ENCODE measurements at places on chromosomes 2 and 18.

GRCh38 chr2:11962707-11963328 is 216.4 kb downstream of the LPIN1 start:
- DNase-seq, result no peak

- DNase-seq, result no peak
Observed at GRCh38 chr2:18849841-18850578, 260.6 kb upstream of the NT5C1B start.

- no peak for DNase-seq
Observed at GRCh38 chr2:178386986-178387597, 63.9 kb downstream of the PRKRA start.

DNA sequence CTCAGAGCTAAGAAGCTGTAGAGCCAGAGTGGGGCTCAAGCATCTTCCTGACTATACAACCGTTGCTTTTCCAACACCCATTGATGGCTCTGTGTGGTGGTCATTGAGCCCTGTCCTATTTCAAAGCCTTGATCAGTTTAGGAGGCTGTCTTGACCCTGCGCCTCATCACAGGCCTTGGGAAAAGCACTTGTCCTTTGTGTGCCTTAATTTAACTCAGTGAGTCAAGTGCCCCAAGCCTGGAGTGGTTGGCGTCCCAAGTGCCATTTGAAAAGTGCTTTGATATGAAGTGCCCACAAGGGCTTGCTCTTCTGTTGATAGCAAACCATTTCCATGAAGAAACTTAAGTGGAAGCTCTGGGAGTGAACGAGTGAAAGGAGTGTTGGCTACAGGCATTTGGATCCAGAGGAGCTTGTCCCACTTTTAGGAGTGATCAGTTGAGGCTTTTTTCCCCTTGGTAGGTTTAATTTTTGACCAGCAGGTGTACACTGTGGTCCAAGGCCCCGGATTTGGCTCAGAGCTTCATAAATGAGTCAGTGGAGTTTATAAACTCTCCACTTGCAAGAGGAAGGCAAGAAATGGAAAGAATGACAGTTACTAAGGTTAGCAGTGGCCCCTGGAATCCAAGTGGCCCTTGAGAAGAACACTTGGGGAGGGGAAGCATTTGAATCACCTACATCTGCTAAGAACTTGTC is 50.3 kb downstream of the ACTR2 start:
- DNase-seq, result no peak

DNA sequence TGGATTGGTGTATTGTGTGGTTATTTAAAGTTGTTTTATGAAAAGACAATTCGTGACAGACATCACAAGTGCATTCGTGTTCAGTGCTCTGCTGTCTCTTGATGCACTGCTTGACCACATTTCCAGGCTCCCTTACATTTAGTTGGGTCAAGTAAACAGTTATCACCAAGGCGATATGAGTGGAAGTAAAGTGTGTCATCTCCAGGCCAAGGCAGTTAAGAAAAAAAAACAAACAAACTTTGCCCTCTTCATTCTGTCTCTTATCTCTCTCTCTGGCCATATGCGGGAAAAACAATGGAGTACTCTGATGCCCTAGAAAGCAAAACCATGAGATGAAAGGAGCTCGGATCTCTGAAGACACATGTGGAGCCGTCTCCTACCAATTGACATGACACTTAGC is 131.1 kb downstream of the DSEL start:
- DNase-seq, result no peak

DNA sequence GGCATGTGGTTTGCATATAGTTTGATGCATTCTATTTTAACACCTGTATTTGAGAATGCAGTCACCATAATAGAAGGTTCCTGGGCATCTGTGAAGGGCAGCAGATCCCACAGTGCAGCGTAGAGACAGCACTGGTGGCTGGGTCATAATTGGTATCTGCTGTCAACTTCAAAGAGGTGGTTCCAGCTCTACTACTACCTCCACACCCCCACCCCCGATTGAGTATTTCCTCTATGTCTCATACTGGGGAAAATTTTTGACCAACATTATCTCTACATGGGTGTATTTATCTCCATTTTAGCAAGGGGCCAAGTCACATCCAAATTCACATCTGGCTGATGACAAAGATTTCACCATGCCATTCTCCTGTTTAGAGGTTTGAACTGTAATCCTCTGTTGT is 43.0 kb downstream of the TRPM8 start:
- no peak for DNase-seq

- DNase-seq, result no peak
Observed at GRCh38 chr2:173457366-173457765, 102.7 kb downstream of the CDCA7 start.

GRCh38 chr2:105756435-105756834 is 11.7 kb downstream of the NCK2 start:
- DNase-seq, result no peak

GRCh38 chr2:60764736-60765534 is 8.9 kb downstream of the PAPOLG start:
- no peak for DNase-seq

DNA sequence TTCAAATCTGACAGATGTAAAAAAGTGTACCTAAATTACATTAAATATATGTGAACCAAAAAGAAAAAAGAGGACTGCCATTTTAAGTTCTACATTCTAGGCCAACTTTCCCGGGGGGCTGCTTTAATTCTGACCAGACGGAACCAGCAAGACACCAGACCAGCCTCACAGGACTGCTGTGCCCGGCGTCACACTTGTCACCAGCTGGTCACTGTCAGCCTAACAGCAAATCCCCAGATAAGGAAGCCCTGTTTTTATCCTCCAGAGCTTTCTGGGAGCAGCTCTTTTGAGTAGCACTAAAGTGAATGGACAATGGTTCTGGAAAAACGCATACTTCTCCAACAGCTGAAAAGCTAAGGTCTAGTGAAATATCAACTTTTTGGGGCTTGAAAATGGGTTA is 35.6 kb downstream of the CYB5A start:
- DNase-seq, result no peak

- DNase-seq, result peak; percentile 37
Observed at GRCh38 chr18:13500227-13500865, 226.0 kb downstream of the FAM210A start.

DNA sequence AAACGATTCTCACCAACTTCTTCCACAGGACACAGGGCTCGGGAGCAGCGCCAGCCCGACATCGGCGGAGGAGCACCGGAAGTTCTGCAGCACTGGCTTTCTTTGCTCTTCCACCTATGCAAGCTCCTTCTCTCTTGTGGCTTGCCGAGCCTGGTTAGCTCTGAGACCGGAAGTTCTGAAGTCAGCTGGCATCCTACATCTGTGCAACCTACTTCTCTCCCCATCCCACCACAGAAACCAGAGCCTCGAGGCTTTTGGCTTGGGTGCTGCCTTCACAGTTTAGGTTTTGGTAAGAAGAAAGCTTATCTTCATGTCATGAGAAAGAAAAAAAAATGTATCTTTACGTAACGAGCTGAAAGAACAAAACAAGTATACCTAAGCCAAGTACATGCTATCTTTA is 111.7 kb downstream of the ANKRD44 start:
- DNase-seq, result no peak

DNA sequence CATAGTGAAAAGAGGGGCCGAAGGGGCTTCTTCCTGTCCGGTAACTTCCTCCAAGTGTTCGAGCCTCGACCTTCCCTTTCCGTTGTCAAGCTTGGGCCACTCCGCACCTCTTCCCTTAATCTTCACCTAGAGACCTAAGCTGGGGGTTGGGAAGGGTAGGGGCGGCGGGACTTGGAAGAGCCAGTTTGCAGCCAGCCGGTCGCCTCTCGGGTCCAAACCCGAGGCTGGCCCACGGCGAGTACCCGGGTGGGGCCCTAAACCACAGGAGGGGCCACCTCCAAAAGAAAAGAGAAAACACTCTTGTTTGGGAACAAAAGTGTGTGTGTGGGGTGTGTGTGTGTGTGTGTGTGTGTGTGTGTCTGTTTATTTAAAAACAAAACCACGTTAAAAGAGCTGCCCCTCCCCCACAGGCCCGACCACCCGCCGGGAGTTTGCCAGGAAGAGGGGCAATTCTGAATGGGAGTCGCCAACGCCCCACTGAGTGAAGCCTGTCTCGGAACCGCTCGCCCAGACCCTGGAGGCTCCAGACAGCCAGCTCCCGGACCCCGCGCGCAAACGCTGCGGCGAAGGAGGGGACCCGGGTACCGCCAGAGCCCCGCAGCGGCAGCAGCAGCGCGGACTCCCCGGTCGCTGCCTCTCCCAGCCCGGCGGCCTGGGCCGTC is 488 bp upstream of the RHOB start:
- no peak for DNase-seq

DNA sequence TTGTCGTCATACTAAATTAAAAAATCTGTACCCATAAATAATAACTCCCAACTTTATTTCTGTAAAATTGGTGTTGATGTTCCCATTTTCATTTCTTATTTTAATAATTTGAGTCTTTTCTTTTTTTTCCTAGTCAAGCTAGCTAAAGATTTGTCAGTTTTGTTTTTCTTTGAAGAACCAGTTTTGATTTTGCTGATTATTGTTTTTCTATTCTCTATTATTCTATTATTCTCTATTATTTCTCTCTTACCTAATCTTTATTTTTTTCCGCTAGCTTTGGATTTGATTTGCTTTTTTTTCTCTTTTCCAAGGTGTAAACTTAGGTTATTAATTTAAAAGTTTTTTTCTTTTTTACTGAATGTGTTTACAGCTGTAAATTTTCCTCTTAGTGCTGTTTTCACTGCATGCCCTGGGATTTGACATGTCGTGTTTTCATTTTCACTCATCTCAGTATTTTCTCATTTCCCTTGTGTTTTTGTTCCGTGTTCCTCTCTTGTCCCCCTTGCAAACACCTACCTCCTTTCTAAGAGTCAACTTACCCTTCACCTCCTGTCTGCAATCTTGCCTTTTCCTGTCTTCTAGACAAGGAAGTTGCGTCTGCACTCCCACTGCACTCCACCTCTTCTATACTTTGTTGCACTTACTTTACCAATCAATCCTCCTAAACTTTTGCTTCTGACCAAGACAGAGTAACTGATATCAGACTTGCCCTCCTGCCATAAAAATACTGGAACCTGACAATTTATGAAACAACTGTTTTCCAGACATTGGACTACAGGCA is 18.8 kb downstream of the PSMG2 start:
- no peak for DNase-seq

GRCh38 chr2:223768179-223768578 is 69.2 kb downstream of the AP1S3 start:
- no peak for DNase-seq

DNA sequence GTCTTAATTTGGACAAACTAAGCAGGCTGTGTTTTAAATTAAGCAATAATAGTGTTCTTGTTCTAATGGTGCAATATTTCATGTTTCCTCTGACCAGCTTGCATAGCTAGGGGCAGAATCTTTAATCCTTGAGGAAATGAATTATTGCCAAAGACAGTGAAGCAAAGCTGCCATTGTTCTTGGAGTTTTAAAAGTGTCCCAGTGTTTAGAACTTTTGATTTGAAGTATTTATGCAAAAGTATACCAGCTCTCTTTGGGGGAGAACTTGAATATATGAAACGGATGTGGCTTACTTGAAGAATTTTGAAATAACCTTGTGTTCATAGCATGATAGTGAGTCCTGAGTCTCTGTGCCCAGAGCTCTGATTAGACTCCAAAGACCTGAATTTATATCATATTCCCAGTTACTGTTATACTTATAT is 33.4 kb downstream of the ITGA6 start:
- no peak for DNase-seq
